Cerebellar cortex (tissue), 1 donor: ENCODE measurements at places on chromosomes 7 and 10.

- no peak for DNase-seq
These were observed 3.6 kb downstream of the MICU1 start for GRCh38 chr10:72622271-72622670.

DNA sequence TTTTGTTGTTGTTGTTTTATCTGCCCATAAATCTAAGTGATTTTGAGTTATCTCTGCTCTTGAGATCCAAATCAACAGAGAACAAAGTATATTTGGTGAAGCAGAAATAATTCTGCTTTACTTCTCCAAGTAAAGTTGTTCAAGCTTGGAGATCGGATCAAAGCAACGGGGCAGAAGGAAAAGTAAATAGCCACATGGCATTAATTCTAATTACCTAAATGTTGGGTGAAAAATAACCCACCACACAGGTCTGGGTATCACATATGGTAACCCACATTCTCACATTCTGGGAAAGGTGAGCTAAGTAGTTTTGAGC is 3.1 kb downstream of the NRP1 start:
- DNase-seq, result no peak

- no peak for DNase-seq
These were observed 356.0 kb downstream of the TFEC start for GRCh38 chr7:115674467-115675024.

DNA sequence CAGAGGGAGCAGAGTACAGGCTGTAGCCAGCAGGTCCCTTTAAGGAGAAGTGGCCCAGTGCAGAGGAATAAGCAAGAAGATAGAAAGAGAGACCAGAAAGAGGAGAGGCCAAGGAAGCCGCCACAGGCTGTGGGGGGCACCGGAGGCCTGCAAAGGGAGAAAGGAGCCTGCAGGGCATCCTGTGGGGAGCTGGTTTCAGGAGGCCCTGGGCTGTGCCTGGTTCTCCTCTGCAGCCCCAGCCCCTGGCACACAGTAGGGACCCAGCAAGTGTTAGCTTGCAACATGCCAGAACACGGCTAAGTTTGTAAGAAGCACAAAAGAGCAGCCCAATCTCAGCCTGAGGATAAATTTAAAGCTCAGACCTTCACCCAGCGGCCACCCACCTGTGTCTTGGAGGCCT is 12.3 kb upstream of the C10orf71 start:
- no peak for DNase-seq

DNA sequence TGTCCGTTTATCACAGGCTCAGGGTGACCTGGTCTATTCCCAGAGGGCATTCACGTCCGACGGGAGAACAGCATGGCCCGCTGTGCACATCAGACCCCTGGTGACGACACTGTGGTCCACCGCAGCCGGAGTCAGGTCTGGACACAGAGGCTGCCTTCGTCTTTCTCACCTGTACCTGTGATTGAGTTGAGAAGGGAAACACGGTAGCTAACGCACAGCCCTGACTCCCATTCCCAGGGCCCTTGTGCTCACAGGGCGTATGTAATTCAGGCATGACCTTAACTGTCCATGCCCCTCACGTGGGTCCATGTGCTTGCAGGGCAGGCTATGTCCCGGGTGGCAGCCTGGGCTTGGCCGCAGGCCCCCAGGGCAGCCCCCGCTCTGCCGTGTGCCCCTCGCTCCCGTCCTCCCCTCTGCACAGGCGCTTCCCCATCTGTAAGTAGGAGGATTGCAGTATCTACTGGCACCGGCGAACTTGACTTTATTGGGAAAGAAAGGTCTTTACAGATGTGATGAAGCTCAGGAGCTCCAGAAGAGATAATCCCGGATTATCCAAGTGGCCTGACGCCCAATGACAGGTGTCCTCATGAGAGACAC is 221.3 kb upstream of the TCERG1L start:
- DNase-seq, result no peak

DNA sequence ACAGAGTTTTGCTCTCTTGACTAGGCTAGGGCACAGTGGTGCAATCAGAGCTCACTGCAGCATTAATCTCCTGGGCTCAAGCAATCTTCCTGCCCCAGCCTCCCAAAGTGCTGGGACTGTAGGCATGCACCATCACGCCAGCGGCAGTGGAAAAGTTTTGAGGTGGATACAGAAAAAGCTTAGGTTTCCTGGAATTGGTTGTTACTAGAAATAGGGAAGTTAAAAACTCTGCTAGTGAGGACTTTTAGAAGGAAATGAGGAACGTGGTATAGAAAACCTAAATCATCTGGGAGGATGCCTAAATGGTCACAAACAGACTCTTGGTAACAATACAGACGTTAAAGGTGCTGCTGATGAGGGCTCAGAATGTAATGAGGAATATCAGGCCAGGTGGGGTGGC is 10.9 kb upstream of the SNX8 start:
- no peak for DNase-seq

- DNase-seq, result no peak
These were observed 128.2 kb downstream of the STRA8 start for GRCh38 chr7:135361788-135362187.

- DNase-seq, result no peak
These were observed 1.5 kb upstream of the CPVL start for GRCh38 chr7:29147821-29148220.

DNA sequence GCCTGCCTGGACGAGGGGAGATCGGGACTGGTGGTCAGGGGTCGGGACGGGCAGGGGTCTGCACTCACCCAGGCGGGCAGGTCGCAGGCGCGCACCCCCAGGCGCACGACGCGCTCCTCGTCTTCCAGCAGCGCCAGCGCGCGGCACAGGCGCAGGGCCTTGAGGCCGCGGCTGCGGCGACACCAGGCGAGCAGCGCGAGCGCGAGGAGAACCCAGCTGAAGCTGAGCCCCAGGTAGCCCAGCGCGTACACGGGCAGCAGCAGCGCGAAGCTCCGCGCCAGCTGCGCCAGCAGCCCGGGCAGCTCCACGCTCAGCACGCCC is 328 bp downstream of the ESYT2 start:
- DNase-seq, result peak; percentile 58

DNA sequence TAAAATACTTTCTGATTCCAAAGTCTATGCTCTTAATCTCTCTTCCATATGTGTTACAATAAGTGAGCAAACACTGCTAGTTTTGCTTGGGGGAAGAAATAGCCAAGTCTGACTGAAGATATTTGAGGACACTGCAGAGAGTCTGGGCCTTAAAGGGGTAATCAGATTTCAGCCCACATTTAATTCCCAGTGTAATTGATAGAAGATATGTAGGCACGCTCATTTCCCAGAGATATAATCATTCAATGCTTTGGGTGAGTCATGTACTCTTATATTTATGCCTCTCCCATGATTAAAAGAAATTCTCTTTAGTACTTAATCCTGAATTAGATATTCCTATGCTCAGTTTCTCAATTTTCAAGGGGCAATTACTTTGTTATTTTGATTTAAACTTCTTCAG is 178.1 kb upstream of the POM121L12 start:
- no peak for DNase-seq

GRCh38 chr7:48419401-48419800 is 248.1 kb downstream of the ABCA13 start:
- DNase-seq, result no peak

DNA sequence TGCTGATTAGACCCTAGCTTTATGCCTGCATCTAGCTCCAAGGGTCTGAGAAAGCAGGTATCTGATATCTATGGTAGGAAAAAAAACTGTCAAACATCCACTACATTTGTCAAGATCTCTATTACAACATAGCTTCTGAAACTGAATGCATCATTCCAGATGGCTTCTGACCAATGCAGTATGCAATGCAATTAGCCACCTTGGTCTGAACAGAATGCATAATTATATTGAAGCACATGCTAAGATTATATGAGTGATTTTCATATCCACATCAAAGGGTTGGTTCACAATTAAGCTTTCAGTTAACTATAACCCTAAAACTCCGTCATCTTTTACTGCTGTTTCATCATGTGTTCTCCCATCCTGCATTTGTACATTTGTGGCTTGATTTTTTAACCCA is 271.4 kb downstream of the POLR1F start:
- no peak for DNase-seq
